Stimulated activated CD8-positive, alpha-beta memory T cell treated with anti-CD3 and anti-CD28 coated beads, Interleukin-2, amount 100 ng/mL, for 1 hour (primary cell): ENCODE measurements at places on chromosomes 13 and 19.

- no peak for DNase-seq
Measured at GRCh38 chr13:112626124-112626523, 38.2 kb upstream of the TUBGCP3 start.

DNA sequence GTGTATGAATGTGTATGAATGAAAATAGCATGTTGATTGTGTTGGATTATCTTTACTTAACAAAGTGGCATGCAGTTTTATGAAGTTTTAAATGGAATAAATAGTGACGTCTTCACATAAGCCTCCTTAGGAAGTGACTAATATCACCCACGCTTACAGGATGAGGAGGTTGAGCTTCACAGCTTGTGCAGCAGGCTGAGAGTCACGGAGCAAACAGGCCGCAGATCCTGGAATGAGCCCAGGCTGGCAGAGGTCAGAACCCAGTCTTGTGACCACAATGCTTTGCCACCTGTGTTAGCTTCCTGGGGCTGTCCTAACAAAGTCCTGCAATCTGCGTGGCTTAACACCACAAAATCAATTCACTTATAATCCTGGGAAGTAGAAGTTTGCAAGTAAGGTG lies 20.8 kb downstream of the LAIR2 start:
- no peak for DNase-seq

DNA sequence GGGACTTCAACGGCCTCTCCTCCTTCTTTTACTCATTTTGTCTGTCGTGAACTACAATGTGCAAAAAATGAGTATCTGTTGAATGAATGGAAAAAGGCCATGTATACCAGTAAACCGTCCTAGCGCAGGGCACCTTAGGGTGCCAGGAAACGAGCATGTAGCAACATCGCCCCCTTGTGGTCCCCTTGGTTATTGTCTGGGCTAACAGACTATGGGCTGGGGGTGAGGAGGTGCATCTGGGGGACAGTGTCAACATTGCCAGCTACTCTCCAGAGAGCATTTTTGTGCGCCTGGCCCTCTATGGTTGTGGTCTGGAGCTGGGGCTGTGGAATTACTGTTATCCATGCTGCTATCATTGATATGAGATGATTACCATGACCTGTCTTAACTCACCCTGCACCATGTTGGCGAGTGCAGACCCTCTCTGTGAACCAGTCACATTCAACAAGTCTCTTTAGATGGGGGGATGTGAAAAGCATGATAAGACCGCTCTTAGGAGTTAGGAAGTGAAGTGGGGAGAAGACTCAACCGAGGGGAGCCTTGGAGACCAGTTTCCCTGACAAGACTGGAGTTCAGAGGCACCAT lies 22.8 kb upstream of the SIGLEC11 start:
- DNase-seq = peak; percentile 55

GRCh38 chr13:44117351-44117750 lies 237.6 kb downstream of the LACC1 start:
- no peak for DNase-seq

- no peak for DNase-seq
Measured at GRCh38 chr19:42159942-42160341, 27.7 kb upstream of the POU2F2 start.

GRCh38 chr13:100826441-100826840 lies 151.8 kb upstream of the TMTC4 start:
- DNase-seq = no peak

- no peak for DNase-seq
Measured at GRCh38 chr19:788983-789700, 8.1 kb upstream of the PTBP1 start.

GRCh38 chr13:45362939-45363338 lies 22.0 kb upstream of the TPT1 start:
- no peak for DNase-seq

DNA sequence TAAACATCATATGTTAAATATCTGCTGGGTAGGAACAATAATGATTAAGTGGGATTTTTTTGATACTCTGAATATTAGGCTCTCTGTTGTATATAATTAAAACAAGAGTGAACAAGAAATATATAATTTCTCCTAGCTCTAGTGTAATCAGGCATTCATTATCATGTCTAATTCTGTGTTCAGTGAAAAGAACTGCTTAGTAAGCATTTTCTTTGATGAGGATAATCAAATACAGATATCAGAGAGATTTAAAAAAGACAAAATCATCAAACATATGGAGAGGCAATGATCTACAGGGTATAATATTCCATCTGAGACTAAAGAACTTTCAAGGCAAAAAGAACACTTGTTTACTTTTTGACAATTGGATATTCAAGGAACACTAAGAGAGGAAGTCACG lies 241.1 kb downstream of the DNAJC15 start:
- no peak for DNase-seq

- DNase-seq = no peak
Measured at GRCh38 chr13:114143806-114144605, 11.6 kb upstream of the RASA3 start.

- DNase-seq = no peak
Measured at GRCh38 chr13:110575322-110576069, 14.0 kb upstream of the RAB20 start.

DNA sequence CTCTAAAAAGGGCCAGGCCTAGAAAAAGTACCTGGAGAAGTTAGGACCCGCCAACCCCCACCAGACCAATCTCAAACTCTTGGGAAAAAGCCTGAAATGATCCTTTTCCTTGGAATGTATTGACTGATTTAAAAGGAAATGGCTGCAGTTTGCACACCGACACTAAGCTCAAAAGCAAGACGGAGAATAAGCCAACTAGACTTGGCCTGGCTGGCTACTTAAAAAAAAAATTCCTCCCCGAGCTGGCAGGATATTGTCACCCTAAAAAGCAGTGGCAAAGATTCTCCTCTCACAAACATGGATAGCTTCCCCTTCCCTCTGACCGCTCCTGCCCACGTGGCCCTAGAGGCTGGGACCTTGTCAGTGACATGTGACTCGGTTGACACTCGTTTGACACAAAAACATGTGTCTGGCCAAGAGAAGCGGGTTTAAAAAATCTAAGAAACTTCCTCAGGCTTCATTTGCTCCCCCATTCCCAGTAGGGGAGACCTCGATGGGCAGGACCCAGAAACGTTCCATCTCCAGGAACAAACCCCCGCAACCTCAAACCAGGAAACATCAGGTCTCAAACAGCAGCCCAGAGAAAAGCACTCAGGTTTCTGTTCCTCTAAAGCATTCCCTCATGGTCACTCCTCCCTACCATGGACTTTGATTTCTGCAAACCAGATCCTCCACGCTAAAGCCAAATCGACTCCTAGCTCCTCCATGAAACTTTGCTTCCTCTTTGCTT lies 1.3 kb downstream of the RFX1 start:
- no peak for DNase-seq

- DNase-seq = no peak
Measured at GRCh38 chr13:75473468-75473867, 8.5 kb downstream of the TBC1D4 start.

DNA sequence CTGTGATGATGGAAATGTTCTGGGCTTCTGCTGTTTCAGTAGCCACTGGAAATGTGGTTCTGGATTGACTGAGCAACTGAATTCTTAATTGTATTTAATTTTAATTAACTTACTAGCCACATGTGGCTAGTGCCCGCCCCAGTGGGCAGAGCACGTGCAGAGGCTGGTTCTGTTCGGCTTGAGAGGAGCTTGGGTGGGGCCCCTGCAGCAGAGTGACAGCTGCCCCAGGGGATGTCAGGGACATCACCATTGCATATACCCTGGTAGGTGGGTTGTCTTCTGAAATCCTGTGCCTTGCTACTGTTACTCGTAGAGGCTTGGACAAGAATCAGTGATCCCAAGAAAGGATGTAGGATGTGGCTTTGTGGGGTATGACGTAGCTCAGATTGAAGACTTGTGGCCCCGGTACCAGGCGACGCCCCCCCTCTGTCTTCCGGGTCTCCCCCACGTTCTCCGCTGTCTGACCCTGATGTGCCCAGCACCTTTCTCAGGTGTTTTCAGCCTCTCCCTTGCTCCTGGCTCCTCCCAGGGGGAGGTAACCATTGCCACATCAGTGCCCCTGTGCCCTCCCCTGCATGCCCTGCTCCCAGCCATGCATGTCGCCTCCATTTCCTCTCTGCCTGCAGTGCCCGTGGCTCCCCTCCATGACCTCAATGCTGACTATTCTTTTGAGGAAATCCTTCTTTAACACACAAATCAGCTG lies 102.6 kb upstream of the RNF113B start:
- DNase-seq = no peak

DNA sequence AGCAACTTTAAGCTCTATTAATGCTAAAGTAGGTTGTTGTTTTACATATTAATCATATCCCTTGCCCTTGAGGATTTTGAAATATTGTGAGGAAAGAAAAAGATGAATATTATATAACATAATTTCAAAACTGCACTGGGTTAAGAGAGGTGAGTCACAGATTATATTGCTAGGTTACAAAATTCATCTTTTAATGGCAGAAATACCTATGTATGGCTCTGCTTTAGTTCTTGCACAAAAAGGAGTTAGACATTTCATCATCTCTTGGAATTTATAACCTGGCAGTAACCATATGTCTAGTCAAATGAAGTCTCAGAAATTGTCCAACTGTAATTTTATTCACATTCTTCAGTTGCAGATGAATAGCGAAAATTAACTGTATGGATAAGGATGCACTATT lies 2041.1 kb downstream of the OLFM4 start:
- no peak for DNase-seq

GRCh38 chr19:18332917-18333530 lies 7.4 kb upstream of the PGPEP1 start:
- no peak for DNase-seq

- DNase-seq = no peak
Measured at GRCh38 chr19:49999371-50000010, 25.7 kb downstream of the VRK3 start.

DNA sequence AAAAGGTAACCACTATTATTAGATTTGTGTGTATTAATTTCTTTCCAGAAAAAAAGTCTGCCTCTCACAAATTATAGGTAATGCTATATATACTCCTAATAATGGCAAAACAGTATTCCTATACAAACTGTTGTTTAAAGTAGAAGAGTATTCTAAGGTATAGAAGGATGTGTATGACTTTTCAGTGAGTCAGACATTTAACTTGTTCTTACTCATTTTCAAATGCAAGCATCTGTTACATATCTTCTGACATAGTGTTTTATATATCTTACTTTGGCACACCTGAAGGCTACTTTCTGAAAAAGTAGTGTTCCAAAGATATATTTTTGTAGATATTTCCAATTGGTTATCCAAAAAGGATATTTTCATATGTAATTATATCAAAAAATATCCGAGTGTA lies 3.5 kb upstream of the SLITRK5 start:
- no peak for DNase-seq

GRCh38 chr13:33612641-33613638 lies 205.0 kb upstream of the RFC3 start:
- DNase-seq = no peak

DNA sequence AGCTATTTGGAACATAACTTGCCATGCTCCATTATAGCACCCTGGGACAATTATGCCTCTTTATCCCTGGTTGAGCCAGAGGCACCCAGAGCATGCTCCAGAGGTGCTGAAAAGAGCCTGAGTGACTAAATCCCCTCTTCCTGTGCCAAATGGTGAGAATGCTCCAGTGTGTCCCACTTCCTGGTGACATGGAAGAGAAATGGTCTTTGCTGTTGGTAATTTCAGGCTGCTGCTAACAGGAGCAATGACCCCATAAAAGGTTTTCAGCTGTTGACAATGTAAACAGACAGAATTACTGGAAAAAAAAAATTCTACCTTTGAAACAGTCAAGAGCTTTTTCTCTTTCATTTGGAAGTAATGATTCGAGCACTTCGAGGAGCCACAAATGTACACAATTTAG lies 341.8 kb downstream of the FGF9 start:
- DNase-seq = no peak

DNA sequence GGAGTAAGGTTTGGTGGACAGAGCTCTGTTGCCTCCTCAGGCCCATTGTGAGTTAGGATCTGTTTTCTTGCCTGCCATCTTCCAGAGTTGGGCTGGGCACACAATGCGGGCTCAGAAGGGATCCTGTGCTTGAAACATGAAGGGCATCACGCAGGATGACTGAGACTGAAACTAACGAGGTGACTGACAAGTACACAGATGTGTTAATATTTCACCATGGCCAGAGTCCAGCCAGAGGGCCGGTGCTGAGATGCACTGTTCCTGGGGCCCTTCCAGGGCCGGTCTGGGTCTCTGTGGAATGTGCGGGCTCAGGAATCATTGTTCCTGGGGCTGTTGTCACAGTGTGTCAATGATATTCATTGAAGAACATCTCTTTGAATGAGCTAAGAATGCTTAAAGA lies 163.7 kb downstream of the URI1 start:
- no peak for DNase-seq

DNA sequence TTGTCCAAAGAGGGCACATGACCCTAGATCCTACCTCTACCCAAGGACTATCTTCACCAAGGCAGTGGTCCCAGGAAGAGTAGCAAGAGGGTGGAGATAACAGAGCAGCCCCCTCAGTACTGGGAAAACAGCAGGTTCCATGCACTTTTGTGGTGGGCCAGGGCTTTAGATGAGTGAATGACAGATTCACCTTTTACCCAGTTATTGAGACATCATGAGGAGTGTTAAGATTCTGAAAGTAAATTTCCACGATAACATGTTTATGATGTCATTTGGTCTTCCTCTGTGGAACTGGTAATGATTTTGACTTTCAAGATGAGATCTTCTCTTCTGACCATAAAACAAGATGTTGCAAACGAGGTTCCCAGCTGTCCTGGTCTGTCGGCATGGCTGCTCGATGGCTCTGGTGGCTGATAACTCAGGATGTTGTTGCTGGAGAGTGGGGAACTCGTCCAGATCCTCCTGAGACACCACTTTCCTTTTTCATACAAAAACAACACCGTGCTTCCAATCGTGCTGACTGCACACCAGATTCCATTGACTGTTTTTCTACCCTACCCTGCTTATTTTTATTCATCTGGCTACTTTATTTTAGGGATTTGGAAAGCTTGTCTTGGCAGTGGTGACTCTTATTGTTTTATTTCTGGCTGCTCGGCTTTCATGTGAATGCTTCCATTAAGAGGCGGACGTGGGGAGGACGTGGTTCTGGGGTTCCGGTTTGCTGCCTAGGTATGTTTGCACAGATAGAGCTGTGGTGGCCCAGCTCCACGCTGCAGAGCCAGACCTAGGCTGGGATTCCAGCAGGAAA lies 88.5 kb downstream of the LRCH1 start:
- DNase-seq = no peak

DNA sequence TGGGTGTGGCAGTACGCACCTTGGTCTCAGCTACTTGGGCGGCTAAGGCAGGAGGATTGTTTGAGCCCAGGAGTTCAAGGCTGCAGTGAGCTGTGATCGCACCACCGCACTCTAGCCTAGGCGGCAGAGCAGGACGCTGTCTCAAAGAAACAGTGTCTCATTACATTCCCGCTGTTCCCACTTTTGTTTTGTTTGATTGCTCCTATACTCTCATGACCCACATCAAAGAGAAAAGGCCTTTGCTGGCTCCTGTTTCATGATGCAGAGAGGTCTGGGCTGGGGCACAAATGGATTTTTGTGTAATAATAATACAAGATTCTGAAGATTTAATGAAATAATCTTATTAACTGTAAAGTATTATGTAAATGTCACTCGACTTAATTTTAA lies 85.7 kb downstream of the LACC1 start:
- no peak for DNase-seq
